ENCODE measurements at places on chromosomes 7 and 10.

- DNase-seq: no peak
Measured at GRCh38 chr7:97204821-97205220, 87.3 kb downstream of the SDHAF3 start.

- DNase-seq: no peak
Measured at GRCh38 chr7:98629001-98629431, 11.9 kb downstream of the NPTX2 start.

GRCh38 chr10:76937181-76937600 lies 700.4 kb downstream of the KCNMA1 start:
- DNase-seq: no peak

GRCh38 chr7:17668122-17668521 lies 272.2 kb downstream of the SNX13 start:
- no peak for DNase-seq

DNA sequence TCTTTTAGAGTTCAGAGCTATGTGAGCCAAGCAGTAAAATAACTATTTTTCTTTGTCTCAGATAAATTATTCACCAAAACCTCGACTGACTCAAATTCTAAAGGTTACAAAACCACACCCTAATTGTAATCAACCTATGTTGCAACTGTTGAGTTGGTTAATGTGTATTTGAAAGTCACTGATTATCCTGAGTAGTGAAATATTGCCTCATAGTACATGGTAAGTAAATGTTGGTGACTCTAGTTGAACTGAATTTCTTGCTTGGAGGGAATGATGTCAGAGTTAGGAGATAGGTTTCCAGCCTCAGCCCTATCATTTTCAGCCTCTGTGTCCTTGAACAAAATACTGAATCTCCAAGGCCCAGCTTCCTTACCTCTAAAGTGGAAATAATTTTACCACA lies 3.0 kb upstream of the CYP2C18 start:
- no peak for DNase-seq

GRCh38 chr10:77638321-77639101 lies 903 bp upstream of the KCNMA1 start:
- peak; percentile 64 for DNase-seq

GRCh38 chr7:133742709-133743538 lies 384.2 kb upstream of the LRGUK start:
- DNase-seq: no peak

DNA sequence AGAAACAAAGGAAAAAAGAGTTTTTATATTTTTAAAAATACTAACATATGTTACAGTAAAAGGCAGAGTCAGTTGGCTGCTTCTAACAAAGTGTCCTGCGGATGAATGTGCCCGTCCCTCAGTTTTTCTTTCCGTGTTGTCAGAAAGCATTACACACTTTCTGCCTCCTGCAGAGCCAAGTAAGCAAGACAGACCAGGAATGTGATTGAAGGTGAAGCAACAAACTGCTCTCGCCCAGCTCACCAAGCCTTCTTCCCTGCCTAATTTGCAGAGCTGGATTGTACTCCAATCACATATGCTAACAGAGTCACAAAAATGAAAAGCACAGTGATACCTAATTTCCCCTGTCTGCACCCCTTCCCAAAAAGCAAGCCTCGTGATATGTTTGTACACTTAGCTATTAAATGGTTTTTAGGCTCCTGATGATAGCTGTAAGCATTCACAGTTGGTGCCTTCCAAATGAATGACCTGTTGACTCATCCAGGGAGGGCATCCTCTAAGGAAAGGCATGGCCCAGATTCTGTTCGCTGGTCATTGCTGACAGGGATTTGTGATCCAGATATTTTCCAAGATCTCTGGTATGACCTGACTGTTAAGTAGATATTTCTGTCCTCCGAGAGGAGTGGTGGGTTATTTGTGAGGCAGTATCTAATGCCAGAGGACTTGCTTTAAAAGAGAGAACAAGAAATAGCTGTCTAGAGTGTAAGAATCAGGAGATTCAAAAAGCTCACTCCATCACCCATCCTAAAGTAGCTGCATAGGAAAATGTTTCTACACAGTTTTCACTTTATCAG lies 187.3 kb upstream of the PLXDC2 start:
- no peak for DNase-seq

DNA sequence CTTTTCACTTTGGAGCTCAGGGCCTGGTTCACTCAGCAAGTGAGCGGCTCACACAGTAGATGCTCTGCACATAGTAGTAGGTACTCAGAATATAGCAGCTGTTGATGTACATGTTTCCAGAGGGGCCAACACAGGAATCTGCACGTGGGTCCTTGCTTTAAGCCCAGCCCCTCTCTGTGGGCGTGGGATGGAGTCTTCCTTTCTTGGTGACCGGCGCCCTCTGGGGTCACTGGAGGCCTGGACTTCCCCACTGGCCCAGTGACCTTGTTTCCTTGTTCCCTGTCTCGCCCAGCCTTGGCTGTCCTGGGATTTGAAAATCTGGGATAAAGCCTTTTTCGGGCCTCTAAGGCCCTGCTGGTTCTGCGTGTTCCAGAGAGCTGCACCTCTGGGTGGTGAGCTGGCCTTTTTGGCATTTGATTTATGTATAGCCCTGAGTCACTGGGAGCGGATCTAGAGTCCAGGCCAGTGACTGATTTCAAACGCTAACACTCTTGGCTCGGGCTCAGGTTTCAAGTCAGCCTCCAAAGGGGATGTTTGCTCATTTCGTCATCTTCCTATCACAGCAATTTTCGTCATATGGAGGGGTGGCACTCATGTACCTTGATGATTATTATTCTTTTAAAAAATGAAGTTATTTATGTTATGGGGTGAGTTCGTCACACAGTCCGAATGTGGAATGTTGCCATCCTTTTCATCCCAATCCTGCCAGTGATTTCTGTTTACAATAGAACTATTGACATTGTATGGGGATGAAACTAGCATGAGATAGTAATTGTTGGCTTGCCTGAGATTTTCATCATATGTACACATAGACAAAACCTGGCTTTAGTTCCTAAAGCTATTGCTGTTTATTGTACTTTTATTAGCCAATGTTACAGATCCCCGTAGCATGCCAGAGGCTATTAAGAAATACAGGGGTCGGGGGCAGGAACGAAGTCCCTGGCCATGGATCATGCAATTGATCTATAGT lies 65.5 kb downstream of the CUX1 start:
- DNase-seq: no peak

DNA sequence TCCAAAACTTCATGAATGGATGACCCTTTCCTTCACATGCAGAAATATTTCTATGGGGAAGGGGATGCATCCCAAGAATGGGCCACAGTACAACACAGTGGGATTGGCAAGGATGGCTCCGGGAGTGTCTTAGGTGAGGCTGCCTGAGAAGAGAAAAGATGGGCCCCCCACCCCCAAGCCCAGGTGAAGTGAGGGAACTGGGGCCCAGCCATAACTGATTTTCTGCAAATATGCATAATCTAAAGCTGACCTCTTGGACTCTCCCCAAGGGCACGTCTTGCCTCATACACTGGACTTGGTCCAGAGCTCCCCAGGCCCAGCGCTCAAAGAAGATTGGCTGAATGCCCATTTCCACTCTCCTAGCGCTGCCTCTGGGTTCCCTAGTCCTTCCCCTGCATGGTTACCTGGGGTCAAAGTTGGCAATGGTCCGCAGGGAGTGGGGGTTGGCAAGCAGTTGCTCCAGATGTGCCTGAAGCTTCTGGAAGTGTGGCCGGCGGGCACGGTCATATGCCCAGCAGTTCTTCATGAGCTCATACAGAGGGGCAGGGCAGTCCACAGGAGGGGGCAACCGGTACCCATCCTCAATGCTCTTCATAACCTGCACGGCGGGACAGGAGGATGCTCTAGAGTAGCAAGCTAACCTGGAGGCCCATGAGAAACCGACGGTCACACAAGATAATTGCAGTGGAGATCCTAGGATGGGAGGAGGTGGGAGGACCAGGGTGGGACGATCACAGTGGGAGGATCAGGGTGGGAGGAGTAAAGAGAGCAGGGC lies 12.3 kb downstream of the ZYX start:
- DNase-seq: no peak

- no peak for DNase-seq
Measured at GRCh38 chr7:153081496-153081895, 321.9 kb downstream of the ACTR3B start.

- DNase-seq: no peak
Measured at GRCh38 chr10:74753442-74754211, 72.8 kb upstream of the KAT6B start.

GRCh38 chr7:39892361-39892760 lies 57.7 kb upstream of the CDK13 start:
- DNase-seq: no peak

DNA sequence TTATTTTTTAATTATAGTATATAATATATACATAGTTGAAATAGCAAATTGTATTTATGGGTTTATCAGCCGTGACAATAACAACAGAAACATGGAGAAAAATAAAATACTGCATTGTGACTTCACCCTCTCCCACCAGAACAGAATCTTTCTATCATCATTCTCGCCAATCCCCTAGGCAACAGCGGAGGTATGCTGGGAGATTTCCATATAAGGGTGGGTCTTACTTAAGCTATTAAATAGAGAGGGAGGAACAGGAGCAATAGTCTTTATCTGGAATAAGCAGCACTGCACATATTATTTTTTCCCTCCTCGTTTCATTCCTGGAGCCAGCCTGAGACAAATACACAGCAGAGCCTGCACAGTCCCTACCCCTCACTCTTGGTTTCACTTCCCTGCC lies 1214.9 kb downstream of the XPNPEP1 start:
- DNase-seq: no peak

DNA sequence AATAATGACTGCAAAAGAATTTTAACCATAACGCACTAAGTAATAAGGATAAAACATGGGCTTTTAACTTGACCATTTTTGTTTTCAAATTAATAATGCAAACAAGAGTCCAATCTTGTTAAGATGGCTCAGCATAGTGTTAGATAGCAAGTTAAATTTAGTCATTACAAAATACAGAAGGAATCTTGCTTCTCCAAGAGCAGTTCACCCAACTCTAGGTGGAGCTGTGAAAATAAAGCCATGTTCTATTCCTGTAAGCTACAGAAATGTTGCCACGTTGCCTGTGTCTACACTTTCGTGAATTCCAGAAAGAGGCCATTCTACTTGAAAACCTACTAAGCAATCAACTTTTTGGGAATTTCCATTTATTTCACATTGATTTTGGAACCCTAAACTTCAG lies 191.9 kb downstream of the SFMBT2 start:
- DNase-seq: no peak

GRCh38 chr7:157280216-157280841 lies 56.5 kb upstream of the DNAJB6 start:
- DNase-seq: no peak

- DNase-seq: no peak
Measured at GRCh38 chr7:115106316-115106715, 184.4 kb downstream of the MDFIC start.

GRCh38 chr10:69802424-69803161 lies 887 bp downstream of the COL13A1 start:
- no peak for DNase-seq

GRCh38 chr7:133551466-133551865 lies 298.6 kb downstream of the EXOC4 start:
- no peak for DNase-seq

GRCh38 chr7:46207931-46208634 lies 287.0 kb upstream of the IGFBP3 start:
- no peak for DNase-seq

DNA sequence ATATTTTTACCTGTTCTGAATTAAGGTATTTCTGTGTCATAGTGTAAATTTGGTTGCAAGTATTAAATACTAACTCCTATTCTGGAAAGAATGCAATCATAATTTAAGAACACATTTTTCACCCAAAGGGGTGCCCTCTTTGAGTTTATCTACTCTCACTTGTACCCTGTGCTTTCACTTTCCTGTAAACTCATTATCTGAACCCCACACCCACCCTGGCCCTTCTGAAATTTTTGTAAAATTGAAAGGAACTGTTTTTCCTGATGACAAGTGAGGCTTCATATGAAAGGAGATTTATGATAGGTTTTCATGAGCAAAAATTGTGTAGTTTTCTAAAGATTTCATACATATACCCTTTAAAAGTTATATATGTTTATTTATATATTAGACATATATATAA lies 134.5 kb downstream of the WNT2 start:
- no peak for DNase-seq

DNA sequence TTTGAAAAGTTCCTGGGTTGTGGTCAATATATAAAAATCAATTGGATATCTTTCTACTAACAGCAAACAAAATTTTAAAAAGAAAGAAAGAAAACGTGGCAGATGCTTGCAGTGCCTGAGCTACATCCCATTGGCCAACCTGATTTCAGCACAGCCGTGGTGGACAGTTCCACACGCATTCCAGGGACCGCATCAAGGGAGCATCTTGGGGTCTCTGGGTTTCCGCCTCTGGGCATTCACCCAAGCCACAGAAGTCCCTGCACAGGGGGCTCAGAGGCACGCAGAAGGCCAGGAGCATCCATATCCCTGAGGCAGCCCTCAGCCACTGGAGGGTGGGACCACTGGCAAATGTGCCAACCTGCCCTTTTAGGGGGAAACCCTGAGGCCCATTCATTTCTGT lies 254.5 kb upstream of the RNF32 start:
- DNase-seq: no peak

GRCh38 chr7:67267914-67268313 lies 271.3 kb downstream of the TYW1 start:
- peak; percentile 83 for DNase-seq

GRCh38 chr7:27665531-27665930 lies 2.8 kb upstream of the HIBADH start:
- DNase-seq: no peak

DNA sequence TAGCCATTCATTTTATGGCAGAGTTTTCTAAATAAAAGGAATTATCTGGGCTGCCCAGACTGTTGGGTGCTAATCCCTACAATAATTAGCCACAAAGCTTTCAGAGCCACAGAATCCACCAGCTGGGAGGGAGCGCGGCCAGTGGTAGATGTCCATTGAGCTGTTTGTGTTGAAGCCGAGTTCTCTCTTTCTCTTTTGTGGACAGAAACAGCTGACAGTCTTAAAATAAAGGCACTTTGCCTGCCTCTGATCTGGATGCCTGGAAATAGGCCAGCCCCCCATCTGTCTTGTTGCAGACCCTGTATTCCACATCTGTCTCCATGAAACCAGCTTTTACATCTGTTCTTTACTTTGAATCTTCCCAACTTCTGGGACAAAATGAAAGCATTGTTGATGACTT lies 66.1 kb downstream of the MTPN start:
- DNase-seq: peak; percentile 71

Data from posterior cingulate gyrus (tissue), 11 donors.